ENCODE measurements at places on chromosomes 5 and 9.
A peak's percentile ranks its signal among the peaks of the same experiment; 100 is the strongest.

DNA sequence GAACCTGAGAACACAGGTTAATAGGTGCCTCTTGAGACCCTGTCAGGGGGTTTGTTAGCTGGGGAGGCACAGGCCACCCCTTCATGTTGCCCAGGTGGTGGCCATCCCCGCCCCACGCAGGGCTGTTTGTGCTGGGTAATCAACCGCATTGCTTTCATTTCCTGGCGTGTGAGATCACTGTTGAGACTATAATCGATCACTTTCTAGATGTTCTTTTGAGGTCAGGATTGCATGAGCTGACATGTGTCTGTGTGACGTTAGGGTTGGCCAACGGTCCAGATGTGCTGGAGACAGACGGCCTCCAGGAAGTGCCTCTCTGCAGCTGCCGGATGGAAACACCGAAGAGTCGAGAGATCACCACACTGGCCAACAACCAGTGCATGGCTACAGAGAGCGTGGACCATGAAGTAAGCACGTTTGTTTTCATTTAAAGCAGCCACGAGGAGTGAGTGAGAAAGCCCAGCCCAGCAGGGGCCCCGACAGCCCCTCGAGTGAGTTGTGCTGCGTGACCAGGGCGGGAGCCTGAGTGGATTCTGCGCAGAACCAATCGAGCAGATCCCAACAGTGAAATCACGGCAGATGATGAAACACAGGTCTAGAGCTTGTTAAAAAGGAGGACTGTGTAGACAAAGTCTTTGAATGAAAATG is 115.0 kb upstream of the CACNA1B start:
- DNase-seq, result no peak

- DNase-seq, result no peak
Observed at GRCh38 chr5:148875205-148875875, 48.9 kb downstream of the ADRB2 start.

DNA sequence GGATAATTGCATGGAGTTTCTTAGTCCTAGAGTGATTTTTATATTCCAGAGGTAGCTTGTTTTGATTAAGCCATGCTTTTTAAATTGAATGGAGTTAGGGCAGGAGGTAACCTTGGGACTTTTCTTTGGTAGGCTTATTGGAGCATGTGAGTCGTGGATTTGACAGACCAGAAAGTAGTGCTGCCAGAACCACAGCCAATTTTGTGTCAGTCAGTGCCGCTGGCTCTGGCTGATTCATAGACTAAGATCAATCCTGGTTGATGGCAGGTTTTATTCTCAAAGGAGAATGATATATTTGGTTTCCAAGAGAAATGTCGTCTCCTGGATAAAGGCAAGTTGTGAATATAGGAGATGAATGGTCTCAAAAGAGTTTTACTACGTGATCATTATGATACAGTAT is 20.3 kb downstream of the RAI14 start:
- no peak for DNase-seq

- no peak for DNase-seq
Observed at GRCh38 chr5:154133591-154133990, 56.9 kb upstream of the GALNT10 start.

DNA sequence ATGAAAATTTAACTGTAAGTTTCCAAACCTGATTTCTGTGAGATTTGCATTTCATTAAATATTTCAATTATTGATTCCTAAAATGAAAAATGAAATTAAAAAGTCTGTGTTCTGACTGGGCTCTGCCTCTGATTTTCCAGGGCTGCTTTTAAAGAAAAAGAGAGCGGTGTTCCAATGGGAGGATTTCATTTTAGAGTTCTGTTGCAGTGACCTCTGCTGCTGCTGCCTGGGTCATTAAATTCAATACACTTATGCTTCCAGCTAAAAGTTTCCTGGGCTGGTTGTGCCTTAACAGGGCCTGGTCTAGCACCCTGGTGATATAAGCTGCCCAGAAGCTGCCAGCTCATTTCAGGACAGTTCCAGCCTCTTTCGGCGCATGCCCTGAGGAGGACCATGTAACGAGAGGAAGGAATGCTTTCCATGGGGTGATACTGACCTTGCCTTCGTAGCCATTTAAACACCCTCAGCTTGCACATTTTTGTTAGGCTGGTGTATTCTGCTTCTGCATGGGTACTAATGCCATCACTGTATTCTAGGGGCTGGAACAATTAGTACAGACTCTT is 93.3 kb downstream of the TMEM174 start:
- no peak for DNase-seq

- no peak for DNase-seq
Observed at GRCh38 chr5:172481011-172481800, 26.9 kb upstream of the SH3PXD2B start.

DNA sequence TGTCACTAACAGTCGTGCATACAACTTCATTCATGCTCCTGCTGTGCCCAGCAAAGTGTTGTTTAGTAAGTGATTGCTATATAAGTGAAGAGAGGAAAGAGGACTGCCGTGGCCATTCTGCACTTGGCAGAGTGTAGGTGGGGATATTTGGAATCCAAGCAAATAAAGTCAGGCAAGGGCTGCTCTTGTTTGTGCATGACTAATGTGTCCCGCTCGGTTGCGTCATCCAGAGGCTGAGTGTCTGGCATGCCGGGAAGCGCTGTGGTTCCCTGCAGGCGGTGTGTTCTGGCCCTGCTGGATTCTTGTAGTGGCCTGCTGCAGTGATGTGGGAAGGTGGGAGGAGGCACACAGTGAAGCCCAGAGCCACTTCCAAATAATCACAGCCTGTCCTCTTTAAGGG is 136.9 kb upstream of the ANKH start:
- DNase-seq, result no peak

DNA sequence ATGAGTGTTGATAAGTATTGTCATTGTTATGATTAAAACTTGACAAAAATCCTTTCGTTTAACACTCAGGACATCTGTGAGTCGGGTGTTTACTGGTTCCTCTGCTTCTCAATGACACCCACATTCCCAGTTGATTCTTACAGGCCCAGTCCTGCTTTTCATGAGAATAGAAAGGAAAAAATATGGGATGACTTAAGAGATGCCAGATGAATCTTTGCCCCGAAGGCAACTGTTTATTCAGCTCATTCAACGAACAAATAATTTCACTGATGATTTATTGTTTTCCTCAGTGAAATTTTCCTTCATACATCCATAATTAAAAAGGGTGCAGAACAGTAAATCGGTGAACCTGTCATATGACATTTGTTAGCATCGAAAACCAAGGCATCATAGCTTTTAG is 452.4 kb upstream of the WWC1 start:
- DNase-seq, result no peak

- DNase-seq, result no peak
Observed at GRCh38 chr5:98573834-98574320, 199.6 kb upstream of the RGMB start.

GRCh38 chr9:33166231-33167083 is 679 bp downstream of the B4GALT1 start:
- no peak for DNase-seq

GRCh38 chr9:118457171-118458000 is 753.2 kb downstream of the TLR4 start:
- no peak for DNase-seq

DNA sequence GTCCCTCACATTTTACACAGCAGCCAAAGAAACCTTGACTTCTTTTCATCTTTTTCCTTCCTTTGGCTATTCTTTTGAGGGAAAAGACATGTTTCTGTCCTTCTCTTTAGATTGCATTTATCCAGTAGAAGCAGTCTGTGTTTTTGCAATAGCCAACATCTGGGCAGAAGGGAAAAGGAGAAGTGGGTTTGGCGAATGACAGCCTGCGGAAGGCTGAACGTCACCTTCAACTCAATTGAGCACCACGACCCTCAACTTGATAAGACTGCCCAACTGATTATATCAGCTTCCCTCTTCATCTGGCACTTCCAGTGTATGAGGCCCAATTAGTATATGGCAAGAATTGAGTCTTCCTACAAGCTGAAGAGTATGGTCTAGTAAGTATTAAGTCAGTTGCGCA is 1997.6 kb upstream of the WWC1 start:
- DNase-seq, result no peak

DNA sequence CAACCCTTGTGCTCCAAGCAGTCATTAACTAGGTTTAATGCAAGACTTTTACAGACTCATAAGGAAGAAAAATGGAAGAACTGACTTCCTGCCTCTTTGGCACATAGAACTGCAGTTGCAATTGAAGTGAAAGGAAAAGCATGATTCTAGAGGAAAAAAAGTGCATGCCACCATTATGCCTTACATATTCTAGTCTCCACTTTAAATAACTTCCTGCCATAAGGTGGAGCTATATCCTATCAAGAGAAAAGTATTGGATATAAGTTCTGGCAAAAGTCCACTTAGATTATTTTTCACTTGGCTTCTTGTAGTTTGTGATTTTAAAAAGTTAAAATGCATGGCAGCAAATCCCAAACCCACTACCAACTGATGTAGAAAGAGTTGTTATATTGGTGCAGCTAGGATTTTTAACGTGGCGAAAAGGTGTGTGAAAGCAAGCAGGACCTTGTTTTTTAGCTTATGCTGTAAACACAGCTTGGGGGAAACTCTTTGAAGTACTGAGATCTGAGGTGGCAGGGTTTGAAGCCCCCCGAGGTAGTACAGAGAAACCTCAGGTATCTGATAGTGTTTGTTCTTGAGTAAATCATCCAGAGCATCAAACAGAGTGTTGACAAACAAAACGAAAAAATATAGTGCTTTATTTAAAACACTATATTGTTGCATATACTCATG is 117.9 kb downstream of the ANXA1 start:
- no peak for DNase-seq

DNA sequence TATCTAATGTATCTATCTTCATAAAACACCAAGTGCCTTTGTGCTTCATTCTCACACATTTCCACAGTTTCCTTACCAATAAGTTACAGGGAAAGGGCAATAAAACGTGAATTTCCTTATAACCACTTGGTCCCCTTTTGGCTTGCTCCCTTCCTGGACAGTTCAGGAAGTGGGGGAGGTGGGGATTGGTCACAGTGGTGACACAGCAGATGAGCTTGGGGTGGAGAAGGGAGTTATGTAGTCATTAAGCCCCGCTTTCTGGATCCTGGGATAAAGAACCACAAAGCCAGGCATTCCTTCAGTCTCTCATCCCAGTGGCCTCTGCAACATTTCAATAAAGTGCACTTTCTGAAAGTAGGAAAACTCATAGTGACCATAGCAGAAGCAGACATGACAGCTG is 47.1 kb upstream of the FYB1 start:
- DNase-seq, result no peak

GRCh38 chr5:77095189-77095588 is 8.1 kb upstream of the ZBED3 start:
- DNase-seq, result no peak

GRCh38 chr5:3862906-3863305 is 267.3 kb downstream of the IRX1 start:
- no peak for DNase-seq

DNA sequence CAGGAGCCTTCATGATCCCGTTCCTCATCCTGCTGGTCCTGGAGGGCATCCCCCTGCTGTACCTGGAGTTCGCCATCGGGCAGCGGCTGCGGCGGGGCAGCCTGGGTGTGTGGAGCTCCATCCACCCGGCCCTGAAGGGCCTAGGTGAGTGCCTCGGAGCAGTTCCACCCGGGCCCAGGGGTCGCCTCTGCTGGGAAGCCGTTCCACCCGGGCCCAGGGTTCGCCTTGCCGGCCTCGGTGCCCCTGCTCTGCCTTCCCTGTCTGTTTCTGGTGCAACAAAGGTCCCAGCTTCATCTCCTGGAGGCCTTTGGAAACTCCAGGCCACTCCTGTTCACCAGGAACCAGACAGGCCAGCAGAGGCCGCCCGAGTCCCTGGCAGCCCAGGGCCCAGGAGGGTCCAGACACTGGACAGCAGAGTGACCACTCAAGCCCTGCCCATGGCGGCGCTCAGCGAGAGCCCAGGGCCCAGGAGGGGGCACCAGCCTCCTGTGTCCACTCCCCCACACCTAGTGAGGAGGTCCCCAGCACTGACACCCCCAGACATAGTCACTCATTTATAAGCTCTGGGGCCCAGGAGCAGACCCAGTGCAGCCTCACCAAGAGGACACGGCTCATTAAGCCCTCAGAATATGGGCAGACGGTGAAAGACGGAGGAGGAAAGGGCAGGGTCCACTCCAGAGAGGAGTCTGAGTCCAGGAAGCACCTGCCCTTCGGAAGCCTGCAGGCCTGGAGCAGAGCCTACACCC is 7.5 kb downstream of the SLC6A19 start:
- no peak for DNase-seq

DNA sequence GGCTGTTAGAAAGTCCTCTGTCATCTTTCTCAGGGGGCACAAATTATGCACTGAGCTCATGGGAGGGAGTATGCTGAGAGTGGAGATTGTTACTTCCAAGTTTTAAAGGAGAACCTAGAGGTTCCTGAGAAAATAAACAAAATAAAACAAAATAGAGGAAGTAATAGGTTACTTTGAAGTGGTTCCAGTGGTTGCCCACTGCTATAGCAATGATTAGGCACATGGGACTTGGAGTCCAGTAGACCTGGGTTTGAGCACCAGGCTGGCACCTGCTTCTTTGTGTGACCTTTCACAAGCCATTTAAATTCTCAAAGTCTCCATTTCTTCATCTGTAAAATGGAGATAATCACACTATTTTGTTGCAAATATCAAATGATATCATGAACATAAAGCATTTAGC is 13.8 kb upstream of the CDC23 start:
- no peak for DNase-seq

DNA sequence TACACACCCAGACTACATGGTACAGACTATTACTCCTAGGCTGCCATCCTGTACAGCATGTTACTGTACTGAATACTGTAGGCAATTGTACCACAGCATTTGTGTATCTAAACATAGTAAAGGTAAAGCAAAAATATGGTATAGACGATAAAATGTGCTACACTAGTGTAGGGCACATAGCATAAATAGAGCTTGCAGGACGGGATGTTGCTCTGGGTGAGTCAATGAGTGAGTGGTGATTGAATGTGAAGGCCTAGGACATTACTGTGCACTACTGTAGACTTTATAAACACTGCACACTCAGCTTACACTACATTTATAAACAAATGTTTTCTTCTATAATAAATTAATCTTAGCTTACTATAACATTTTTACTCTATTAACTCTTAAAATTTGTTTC is 25.6 kb downstream of the ANKRD55 start:
- no peak for DNase-seq

DNA sequence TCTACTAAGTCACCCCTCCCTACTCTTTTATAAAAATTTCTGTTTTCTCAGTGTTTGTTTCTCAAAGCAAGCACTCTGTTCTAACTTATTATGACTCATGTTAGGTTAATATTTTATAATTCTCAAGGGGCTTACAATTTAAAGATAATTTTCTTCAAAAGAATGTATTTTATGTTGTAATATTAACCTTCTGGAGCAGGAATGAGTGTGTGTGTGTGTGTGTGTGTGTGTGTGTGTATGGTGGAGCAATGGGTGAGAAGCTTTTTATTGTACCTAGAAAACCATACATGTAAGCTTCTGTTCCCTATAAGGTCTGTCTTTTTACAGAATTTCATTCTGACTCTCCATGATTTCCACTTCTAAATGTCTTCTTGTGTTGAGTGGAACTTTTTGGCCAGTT is 63.0 kb downstream of the PBX3 start:
- DNase-seq, result no peak

DNA sequence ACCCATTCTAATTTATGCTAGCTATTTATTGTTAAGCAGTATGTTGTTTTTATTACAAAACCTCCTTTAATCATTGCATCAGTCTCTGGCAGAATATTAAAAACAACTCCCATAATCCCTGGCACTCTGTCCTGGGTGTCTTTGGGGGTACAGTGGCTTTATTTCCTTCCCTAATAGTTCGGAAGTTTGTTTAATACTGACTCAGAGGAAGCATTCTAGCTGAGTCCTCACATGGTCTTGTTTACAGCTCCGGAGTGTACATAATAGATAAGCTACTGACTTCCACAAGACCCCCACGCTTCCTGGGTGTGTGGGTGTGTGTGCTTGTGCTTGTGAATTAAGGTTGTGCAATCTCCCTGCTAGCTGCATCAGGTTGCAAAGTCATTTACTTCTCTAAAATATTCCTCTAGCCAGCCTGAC is 149.8 kb upstream of the CDKN2B start:
- peak; percentile 2 for DNase-seq

Measured in C1 segment of cervical spinal cord (tissue), 14 donors.